ENCODE measurements at places on chromosomes 4 and X. TPM values are rescaled to one million over a fixed set of nuclear protein-coding genes. Genes with fewer than 3 reads are reported as not detected.

Gene FAM47E
- total RNA-seq = 0.73 TPM

Gene ADRA2C
- 0.99 TPM for total RNA-seq

Gene NALF2
- not detected for total RNA-seq

Gene PDGFRA
- total RNA-seq = 69.6 TPM

DNA sequence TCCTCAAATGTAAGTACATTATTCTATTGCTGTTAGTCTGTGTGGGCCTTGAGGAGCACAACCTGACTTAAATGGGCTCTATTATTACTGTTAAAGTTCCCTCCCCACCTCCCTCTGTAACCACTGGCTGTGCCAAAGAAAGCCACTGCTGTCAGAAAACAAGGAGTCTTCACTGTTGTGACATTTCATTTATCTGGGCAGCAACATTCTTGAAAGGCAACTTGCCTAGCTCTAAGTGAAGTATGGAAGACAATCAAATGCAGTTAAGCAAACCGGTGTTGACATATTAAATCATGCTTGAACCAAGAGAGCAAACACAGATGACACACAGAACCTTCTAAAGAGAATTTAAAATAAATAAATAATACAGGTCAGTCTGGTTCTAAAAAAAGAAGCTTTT, 81.0 kb downstream of the EPHA5 start:
- no peak for DNase-seq

GRCh38 chr4:148398988-148399387, 43.2 kb downstream of the NR3C2 start:
- no peak for DNase-seq

DNA sequence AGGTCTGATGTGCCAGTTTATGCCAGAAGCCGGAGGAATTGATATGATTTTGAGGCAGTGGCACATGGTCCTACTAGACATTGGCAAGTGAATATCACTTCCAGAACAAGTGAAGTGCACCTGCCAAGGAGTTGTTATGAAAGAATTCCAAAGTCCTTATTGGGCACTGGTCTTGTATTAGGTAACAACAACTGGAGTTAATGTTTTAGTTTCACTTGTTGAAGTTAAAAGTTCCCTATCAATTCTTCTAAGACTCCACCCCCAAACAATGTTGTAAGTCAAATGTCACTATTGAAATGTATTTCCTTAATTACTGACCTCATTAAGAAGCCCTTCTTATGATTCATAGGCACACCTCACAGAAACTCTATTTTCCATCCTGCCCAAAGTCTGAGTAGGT, 3.1 kb downstream of the TET2 start:
- no peak for DNase-seq

DNA sequence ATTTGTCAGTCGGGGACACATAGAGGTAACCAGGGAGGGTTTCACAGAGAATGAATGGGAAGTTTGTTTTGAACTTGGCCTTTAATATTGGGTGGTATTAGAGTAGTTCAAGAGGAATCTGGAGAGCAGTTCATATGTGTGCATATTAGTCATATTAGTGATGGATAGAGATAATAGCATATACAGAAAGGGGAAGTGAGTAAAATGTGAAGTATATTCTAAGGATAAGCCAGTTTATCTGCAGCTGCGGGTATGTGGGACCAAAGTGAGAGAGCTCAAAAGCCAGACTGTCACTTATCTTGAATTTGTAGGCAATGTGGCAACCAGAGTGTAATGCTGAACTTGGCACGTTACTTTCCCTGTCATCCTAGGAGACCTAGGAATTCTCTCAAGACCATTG, 169.9 kb downstream of the AFF2 start:
- DNase-seq = no peak

- DNase-seq = no peak
Measured at GRCh38 chrX:46912098-46912602, at the start of gene JADE3. Gene JADE3 (plus strand): TSS chrX:46912421. CDS start chrX:46984895, 72,474 bp downstream.
